Fibroblast of lung (primary cell): ENCODE measurements at places on chromosomes 1 and 21. TPM values are rescaled to one million over a fixed set of nuclear protein-coding genes. Genes with fewer than 3 reads are reported as not detected.
A peak's percentile ranks its signal among the peaks of the same experiment; 100 is the strongest.

DNA sequence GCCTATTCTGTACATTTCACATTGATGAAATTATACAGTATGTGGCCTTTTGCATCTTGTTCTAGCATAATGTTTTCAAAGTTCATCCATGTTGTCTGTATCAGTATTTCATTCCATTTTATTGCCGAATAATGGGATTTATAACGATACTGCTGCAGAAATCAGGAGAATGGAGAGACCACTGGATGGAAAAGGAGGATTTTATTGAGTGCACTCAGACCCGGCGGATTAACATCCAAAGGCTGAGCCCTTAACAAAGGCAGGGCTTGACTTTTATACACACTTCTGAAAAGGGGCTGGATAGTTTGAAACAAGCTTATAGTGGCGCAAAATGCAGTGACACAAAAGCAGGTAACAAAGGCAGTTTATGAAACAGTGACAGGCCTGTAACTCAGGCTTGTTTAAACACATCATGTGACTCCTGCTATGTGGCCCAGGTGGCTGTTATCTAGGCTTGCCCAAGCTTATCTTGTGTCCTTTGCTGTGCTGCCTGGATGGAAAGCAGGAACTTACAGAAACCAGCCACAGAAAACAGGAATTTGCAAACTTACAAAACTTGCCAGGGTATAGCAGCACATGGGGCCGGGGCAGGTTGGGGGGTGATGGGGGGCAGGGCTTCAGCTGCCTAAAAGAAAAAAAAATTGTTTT lies 32.8 kb upstream of the KCNJ15 start:
- peak; percentile 40 for DNase-seq

Gene TMOD4
- polyA plus RNA-seq = 0.41 and 0.53 TPM in 2 replicates

- DNase-seq = no peak
Measured at GRCh38 chr1:19366599-19367536, 54.7 kb downstream of the SLC66A1 start.

GRCh38 chr1:25003000-25003399 lies 72.9 kb upstream of the RUNX3 start:
- no peak for DNase-seq

Gene GPBP1L1
- 61.7 and 77.2 TPM in 2 replicates for polyA plus RNA-seq

GRCh38 chr1:99004861-99005442 lies at the start of gene PLPPR5:
PLPPR5 (minus strand) TSS chr1:99004861; CDS start chr1:99004671, 190 bp downstream.
- no peak for DNase-seq

DNA sequence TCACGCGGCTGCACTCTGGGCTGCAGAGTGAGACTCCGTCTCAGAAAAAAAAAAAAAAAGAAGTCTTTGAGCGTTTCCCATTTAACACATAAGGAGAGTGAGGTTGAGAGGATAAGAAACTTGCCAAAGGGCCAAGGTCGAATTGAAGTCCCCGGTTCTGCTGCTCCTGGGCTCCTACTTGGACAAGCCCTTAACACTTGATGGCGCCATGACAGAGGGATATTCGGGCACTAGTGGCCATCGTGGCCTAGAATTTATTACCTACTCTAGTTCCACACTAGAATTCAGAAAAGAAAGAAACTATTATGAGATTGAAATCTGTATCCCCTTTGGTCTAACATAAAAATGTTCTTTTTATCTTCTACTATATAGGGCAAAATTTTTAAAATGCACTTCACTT lies 65.7 kb upstream of the NEK2 start:
- DNase-seq = no peak

DNA sequence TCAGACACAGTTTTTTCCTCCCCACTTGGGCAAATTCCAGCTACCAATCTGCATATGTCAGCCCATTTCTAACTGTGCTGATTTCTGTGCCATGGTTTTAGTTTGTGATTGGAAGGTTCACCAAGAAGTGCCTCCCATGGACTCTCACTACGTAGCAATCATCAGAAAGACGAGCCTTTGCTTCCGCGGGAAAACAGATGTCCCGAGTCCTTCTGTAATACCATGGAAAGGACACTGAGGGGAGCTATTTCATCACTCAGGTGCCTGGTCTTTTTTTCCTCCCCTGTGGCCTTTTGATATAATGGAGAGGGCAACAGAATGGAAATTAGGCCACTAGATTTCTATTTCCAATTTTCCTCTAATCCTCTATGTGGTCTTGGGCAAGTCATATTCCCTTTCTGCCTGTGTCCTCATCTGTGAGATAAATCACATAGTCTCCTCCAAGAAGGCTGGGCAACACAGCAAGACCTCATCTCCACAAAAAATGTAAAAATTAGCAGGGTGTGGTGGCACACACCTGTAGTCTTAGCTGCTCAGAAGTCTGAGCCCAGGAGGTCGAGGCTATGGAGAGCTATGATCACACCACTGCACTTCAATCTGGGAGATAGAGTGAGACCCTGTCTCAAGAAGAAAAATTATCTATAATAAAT lies 24.8 kb downstream of the LEMD1 start:
- peak; percentile 30 for DNase-seq

GRCh38 chr1:39668111-39668510 lies 3.8 kb downstream of the NT5C1A start:
- no peak for DNase-seq

Gene ERICH3
- not detected in 2 replicates for polyA plus RNA-seq

GRCh38 chr21:44670642-44671432 lies 4.1 kb upstream of the KRTAP12-2 start:
- DNase-seq = no peak

Gene CA6
- not detected in 2 replicates for polyA plus RNA-seq

Gene COL18A1
- polyA plus RNA-seq = 9.0 and 24.3 TPM in 2 replicates

DNA sequence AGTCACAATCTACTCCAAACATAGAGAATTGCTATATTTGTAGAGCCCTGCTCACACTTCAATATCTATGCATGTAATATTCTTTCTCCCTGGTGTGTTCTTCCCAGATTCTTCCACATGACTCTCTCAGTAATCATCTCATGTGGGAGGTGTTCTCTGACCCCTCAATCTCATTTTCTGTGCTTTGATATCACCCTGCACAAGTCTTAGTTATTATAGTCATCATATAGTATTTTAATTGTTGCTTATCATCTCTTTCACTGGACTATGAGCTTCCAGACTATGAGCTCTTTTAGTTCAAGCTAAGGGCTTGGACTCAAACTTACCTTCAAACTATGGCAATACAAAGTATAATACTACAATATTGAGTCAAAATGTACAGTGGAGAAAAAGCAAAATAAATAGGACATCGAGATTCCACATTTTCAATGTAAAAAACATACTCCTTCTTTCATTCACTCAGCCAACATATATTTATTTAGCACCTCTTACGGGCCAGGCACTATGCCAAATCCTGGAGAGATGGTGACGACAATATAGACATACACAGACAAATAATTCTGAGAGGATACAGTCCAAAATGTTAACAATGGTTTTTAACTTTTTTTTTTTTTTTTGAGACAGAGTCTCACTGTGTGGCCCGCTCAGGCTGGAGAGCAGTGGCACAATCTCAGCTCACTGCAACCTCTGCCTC lies 12.7 kb downstream of the TESK2 start:
- no peak for DNase-seq

GRCh38 chr1:27358038-27358927 lies 8.5 kb downstream of the MAP3K6 start:
- DNase-seq = no peak

DNA sequence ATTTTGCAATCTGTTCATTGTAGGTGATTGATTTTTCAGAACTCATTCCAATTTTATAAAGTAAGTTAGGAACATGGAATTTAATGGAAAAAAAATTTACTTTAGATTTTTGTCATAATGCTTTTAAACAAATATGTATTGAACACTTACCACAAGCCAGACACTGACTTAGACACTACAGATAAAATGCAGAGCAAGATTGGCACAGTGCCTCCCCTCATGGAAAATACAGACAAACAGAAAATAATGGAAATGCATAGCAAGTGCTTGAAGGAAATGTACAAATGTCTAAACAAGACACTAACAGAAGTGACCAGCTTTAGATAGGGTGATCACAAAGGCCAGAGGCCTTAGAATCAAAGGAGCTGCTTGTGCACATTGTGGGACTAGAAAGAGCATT lies 260.5 kb upstream of the ADGRL2 start:
- DNase-seq = no peak

GRCh38 chr21:44736291-44737004 lies 25.1 kb upstream of the TSPEAR start:
- no peak for DNase-seq
